ENCODE measurements at places on chromosomes 3 and 15. TPM values are rescaled to one million over a fixed set of nuclear protein-coding genes. Genes with fewer than 3 reads are reported as not detected.

Gene TRPM1
- total RNA-seq: 0.93 TPM

Gene PFN2
- total RNA-seq: 33.9 TPM

Gene GPR176
- 8.2 TPM for total RNA-seq

Gene UPK1B
- not detected for total RNA-seq

Gene ZNF620
- total RNA-seq: 2.7 TPM
